ENCODE measurements at places on chromosomes 1 and 21.

- no peak for DNase-seq
These were observed 132.5 kb downstream of the PLXNA2 start for GRCh38 chr1:208111646-208112190.

GRCh38 chr1:2594641-2595131 is 8.1 kb downstream of the PRXL2B start:
- no peak for DNase-seq

GRCh38 chr1:95640746-95641145 is 406.7 kb downstream of the RWDD3 start:
- DNase-seq = no peak

DNA sequence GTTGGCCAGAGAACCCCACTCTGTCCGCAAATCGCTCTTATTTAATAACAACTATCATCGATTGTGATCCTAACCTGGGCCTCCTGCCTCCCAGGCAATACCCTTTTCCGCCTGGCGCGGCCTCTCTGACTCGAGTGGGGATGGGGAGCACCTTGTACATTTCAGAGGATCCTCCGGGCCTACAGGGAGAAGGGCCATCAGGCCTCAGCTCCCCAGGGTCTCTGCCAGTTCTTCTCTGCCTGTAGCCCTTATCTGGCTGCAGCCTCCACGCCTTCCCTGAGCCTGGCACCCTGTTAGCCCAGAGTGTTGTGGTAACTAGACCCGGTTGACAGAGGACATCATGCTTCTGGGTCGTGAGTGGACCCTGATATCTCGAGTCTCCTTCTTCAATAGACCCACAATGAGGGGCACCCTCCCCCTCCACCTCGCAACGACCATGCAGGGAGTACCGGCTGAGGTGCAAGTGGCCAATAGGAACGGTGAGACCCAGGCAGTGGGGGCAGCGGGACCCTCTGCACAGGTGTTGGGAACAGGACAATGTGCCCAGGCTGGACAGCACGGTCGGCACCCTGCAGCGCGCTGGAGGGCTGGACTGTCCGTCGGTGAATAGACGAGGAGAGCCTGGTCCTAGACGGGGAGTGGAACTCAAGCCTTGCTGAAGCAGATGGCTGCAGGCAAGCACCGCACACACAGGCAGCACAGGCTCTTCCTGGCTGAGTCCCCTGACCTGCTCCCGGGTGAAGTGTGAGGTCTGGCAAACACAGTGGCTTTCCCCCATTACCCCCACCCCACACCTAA is 7.1 kb upstream of the CRYBG2 start:
- no peak for DNase-seq

DNA sequence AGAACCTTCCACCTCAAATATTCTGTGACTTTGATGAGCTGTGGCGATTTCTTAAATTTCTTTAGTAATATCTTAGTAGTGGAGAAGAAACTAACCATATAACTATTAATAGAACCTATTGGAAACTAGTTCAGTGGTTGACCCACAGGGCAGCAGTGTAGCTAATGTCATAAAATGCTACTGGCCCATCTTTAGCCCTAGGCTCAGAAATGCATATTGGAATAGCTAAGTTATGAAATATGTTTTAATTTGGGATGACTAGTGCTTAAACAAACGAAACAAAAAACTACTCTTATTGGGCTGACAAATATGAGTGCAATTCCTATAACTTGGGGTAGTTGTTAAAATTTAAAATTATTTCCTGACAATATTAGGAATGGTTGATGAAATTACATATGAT is 20.2 kb downstream of the MACO1 start:
- DNase-seq = no peak

DNA sequence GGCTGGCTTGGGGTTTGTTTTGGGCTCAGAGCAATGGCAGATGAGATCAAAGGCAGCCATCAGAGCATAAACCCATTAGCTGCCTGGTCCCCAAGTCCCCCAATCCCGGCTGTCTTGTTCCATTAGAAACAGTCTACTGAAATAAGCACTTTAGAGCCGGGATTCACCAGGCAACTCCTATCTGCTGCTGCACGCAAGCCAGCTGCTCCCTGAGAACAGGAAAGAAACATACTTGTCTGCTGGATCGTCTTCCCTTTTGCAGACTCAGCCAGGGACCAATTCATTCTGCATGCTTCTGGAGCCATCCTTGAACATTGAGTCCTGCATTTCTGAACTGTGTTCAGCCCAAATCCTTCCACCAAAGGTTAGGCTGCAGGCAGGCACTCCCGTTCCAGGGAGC is 21.8 kb downstream of the RXRG start:
- DNase-seq = no peak

GRCh38 chr1:183236158-183236725 is 50.2 kb downstream of the LAMC2 start:
- DNase-seq = no peak

DNA sequence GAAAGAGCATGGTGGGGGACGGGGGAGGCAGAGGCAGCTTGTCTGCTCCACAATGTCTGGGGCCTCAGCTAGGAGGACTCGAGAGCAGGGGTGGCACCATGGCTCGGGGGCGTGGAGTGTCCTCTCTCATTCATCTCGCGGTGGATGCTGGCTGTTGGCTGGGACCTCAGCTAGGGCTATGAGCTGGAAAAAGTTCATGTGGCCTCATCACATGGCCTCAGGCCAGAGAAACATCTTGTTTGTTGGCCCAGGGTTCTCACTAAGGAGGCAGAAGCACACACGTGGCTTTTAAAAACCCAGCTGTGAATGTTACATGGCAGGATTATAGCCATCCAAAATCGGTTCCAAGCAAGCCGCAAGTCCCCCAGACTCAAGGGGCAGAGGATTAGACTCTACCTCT is 6.2 kb upstream of the CENPS start:
- no peak for DNase-seq

DNA sequence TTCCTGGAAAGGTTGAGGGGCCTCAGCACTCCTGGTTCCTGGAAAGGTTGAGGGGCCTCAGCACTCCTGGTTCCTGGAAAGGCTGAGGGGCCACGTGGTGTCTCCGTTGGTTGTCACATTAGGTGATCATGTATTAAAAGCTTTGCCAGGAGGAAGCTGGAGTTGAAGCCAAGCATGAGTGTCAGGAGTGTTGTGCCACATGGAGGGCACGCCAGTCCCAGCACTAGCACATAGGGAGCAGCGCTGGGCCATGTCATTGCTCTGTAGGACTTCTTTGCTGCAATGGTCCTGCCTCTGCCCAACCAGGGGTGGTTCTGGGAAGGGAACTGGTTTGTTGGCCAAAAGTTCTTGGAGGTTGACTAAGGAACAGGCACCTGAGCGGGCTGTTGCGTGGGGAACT is 13.3 kb downstream of the ATP5PO start:
- no peak for DNase-seq

- no peak for DNase-seq
These were observed 24.8 kb downstream of the HSD3B1 start for GRCh38 chr1:119531606-119532323.

DNA sequence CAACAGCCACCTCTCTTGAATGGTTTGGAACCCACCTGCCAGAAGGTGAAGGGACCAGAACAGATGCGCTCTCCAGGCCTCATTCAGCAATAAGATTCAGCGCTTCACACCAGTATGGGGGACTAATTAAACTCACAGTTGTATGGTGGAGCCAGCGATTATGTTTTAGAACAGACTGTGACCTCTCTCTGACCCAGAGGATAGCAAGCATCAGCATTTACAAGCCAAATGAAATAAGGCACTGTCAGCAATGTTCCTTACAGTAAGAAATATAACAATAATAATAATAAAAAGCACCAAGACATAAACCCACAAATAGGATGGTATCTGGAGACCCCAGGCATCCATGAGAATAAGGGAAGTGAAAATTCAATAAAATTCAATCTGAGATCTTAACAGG is 6.9 kb upstream of the CDC42BPA start:
- DNase-seq = no peak

DNA sequence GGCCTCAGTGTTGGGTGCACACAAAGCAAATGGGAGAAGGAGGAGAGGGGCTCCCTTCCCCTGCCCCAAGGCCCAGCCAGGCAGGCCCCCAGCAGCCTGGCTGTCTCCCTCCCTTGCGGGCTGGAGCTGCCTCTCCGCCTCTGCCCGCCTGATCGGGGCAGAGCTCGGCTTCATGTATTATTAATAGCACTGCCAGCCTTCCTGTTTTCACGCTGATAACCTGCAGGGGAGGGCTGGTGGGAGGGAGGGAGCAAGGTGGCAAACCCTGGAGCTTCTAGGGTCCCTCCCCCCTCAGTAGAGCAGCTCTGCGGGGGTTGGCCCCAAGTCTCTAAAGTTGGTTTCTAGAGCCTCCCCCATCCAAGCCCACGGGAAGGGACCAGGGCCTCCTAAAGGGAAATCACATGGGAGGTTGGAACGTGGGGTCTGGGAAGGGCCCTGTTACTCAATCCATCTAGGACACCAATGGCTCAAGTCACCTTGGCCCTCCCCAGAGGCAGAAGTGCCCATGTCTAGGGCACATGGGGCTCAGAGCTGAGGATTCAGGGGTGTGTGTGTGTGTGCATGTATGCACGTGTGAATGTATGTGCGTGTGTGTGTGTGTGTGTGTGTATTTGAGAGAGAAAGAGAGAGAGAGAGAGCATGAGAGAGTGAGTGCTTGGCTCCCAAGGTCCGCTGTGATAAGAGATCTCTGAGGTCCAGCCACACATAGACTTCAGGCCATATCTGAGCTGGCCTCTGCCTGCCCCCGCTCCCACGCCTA is 21.8 kb upstream of the POU3F1 start:
- no peak for DNase-seq

DNA sequence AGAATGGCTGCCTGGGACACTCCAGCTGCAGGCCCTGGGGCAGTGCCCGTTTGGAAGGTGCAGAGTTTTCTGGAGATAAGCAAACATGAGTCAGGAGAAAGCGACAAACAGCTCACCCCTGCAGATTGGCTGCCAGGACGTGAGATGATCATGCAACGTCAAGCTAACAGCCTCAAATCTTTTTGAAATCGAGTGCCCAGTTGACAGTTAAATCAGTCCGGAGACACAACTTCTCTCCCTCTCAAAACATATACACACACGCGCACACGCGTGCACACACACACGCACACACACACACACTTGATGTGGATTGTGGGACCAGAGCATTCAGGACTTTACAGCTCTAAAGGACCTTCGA is 49.4 kb downstream of the TENT5C start:
- no peak for DNase-seq

DNA sequence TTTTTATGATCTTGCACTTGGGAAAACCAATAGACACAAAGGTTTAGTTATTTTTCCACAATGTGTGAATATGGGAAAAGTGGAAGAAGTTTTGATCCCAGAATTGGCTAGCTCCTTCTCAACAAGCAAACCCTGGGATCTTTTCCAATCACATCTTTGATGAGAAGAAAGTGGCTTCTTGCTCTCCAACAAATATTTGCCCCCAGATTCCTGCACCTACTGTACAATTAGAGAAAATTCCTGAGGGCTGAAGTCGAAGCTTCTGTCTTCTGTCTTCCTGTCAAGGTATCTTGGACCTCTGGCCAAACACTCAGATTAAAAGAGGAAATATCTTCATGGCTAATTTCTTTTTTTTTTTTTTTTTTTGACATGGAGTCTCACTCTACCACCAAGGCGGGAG is 113.1 kb upstream of the SLC45A1 start:
- DNase-seq = no peak

DNA sequence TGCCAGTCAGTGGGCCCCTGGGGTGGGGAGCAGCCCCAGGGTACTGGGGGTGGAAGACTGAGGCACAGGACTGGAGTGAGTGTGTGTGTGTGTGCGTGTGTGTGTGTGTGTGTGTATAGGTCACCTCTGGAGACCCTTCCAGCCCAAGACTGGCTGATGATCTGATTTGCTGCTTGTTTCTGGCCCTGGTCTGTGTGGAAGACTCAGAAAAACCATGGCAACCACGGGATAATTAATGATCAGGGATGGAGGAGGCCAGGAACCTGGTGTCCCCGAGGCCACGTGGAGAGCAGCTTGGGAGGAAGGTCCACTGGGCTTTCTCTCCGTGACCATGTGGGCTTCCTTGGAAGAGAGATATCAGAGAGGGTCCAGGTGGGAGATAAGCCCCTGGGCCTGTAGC is 4.8 kb upstream of the ACTL8 start:
- no peak for DNase-seq

- DNase-seq = no peak
These were observed 64.5 kb downstream of the BCAR3 start for GRCh38 chr1:93616996-93617669.

GRCh38 chr1:156103521-156103947 is 11.0 kb upstream of the LMNA start:
- DNase-seq = no peak

DNA sequence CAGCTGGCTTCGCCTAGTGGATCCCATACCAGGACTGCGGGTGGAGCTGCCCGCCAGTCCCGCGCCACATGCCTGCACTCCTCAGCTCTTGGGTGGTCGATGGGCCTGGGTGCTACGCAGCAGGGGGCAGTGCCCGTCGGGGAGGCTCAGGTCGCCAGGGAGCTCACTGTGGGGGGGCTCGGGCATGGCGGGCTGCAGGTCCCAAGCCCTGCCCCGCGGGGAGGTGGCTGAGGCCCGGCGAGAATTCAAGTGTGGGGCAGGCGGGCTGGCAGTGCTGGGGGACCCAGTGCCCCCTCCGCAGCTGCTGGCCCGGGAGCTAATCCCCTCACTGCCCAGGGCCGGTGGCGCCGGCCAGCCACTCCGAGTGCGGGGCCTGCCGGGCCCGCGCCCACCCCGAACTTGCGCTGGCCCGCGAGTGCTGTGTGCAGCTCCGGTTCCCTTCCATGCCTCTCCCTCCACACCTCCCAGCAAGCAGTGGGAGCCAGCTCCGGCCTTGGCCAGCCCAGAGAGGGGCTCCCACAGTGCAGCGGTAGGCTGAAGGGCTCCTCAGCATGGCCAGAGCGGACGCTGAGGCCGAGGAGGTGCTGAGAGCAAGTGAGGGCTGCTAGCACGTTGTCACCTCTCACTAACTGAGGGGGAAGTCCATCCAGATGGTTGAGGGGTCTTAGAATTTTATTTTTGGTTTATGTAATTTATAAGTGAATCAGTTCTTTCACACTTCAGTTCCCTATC is 85.2 kb upstream of the HMCN1 start:
- no peak for DNase-seq

DNA sequence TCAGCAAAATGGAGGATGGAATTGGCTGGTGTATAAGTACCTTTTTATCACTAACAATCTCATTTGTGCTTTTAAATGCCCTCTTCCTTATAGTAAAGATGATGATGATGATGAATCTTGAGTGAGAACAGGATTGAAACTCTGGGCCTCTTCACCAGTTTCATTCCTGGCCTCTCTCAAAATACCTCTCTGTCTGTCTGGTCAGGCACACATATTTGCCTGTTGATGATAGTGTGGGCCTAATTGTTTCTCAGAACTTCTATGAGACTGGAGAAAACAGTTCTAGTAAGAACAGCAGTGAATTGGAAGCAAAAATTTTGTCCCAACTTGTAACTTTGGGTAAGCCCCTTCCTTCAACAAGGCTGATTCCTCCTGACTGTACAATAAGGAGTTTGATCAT is 94.4 kb upstream of the RGS4 start:
- no peak for DNase-seq

GRCh38 chr1:192516776-192517297 is 58.7 kb upstream of the RGS1 start:
- DNase-seq = peak; percentile 29

Data from activated T-helper 1 cell treated with Interleukin-2 at 50 U/mL for 16 hours (primary cell).